ENCODE measurements at places on chromosomes 3 and 15. TPM values are rescaled to one million over a fixed set of nuclear protein-coding genes. Genes with fewer than 3 reads are reported as not detected.

GRCh38 chr3:123586131-123586530 is 1.3 kb upstream of the HACD2 start:
- H3K36me3 ChIP-seq = no peaks in the 10 kb centered on the region
- peaks cover 16% of the 10 kb centered on the region for H3K4me1 ChIP-seq
- peak; percentile 81 for DNase-seq
- H3K4me3 ChIP-seq = peak overlapping the region; percentile 77

DNA sequence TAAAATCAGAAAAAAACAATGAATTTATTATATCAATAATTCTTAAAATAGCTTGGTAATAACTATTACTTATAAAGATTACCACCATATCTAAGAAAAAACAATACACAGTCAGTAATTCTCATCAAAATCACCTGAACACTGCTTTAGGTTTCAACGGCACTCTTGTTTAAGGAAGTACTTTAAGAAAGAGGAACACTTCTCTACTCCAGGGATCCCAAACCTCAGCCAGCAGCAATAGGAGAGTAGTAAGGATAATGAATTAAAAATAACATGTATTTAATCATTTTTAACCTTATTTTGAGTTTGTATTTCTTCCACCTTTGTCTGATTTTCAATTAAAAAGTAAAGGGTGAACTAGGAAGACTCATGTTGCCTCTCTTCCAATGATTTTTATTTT is 494.0 kb upstream of the NR2F2 start:
- H3K36me3 ChIP-seq = no peaks in the 10 kb centered on the region
- no peak overlapping the region for H3K27ac ChIP-seq
- H3K4me3 ChIP-seq = no peak overlapping the region
- DNase-seq = no peak

DNA sequence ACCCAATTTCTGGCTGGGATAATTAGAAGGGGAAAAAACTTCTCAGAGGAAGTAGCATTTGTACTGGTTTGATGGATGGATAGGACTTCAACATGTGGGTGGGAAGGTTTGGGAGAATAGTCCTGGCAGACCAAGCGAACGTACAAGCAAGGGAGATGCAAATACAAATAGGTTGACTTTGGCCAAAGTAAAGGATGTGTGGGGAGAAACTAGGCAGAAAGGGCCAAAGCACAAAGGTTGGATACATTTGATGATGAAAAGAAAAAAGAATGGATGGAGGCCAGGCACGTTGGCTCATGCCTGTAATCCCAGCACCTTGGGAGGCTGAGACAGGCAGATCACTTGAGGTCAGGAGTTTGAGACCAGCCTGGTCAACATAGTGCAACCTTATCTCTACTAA is 63.4 kb downstream of the ERC2 start:
- DNase-seq = no peak
- H3K36me3 ChIP-seq = no peaks in the 10 kb centered on the region
- no peaks in the 10 kb centered on the region for H3K4me1 ChIP-seq
- H3K4me3 ChIP-seq = no peak overlapping the region
- H3K27ac ChIP-seq = no peak overlapping the region

DNA sequence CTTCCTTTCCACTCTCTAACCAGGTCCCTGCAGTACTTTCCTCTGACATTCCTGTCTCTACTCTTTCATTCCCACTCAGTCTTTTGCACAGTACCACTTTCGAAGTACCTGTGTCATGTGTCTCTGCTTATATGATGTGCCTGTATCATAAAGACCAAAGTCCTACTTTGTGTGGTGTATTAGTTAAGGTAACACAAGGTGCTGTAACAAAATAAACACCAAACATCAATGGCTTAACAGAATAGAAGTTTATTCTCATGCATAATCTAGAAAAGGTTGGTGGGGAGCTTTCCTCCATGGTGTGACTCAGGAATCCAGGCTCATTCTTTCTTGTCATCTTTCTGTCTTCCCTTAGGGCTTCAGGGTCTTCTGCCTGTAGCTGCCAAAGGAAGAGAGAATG is 3.3 kb downstream of the TMED3 start:
- H3K27ac ChIP-seq = no peak overlapping the region
- H3K36me3 ChIP-seq = no peaks in the 10 kb centered on the region
- H3K4me3 ChIP-seq = no peak overlapping the region
- H3K27me3 ChIP-seq = peaks cover 16% of the 10 kb centered on the region
- no peak for DNase-seq

DNA sequence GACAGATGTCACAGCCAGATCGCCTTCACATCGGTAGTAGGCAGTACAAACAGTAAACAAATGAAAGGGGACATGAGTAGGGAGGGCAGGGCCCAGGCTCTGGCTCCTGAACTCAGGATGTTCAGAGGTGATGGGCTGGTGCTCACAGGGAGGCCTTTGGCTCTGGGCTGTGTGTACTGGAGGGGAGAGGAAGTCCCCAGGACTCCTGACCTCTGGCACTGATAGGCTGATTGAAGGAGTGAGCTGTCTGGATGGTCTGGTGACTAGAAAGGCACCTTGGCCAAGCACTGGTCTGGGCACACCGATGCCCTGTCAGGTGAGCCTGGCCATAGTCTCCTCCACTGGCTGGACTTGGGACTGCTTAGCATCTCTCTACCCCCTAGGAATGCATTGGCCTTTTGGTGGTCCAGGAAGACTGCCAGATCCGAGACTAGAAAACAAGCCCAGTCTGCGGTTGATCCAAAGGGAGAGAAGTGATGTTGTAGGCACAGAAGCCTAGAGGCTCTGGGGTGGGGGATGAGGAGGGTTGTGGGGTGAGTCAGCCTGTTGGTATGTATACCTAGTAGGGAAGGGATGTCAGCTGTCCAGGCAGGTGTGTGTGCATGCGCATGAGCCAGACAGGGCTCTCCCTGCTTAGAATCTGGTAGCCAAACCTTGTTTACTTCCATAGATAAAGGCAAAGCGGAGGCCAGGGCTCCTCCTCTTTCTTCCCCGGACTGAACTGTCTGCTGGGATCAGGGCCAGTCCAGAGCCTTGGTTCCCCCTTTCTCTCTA is 1.9 kb downstream of the SPINT1 start:
- peaks cover 12% of the 10 kb centered on the region for H3K4me1 ChIP-seq
- no peak for DNase-seq
- H3K36me3 ChIP-seq = no peaks in the 10 kb centered on the region

GRCh38 chr3:46921871-46922271 is 44.4 kb downstream of the PTH1R start:
- no peaks in the 10 kb centered on the region for H3K27me3 ChIP-seq
- H3K27ac ChIP-seq = no peak overlapping the region
- H3K4me3 ChIP-seq = no peak overlapping the region
- DNase-seq = no peak
- no peaks in the 10 kb centered on the region for H3K4me1 ChIP-seq

DNA sequence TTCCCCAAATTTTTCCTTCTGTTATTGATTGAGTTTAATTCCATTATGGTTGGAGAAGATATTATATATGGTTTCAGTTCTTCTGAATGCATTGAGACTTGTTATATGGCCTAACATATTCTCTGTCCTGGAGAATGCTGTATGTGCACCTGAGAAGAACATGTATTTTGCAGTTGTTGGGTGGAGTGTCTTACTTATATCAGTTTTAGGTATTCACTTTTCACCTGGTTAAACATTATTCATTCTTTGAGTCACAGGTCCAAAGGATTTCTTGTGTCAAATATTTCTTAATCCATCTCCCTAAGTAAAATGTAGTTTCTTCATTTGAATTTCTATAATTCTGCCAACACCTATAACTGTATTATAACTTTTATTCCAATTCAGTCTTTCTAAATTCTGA is 17.8 kb downstream of the ACKR2 start:
- H3K27ac ChIP-seq = no peak overlapping the region
- H3K4me3 ChIP-seq = no peak overlapping the region
- H3K36me3 ChIP-seq = no peaks in the 10 kb centered on the region
- no peak for DNase-seq
- H3K27me3 ChIP-seq = no peaks in the 10 kb centered on the region

DNA sequence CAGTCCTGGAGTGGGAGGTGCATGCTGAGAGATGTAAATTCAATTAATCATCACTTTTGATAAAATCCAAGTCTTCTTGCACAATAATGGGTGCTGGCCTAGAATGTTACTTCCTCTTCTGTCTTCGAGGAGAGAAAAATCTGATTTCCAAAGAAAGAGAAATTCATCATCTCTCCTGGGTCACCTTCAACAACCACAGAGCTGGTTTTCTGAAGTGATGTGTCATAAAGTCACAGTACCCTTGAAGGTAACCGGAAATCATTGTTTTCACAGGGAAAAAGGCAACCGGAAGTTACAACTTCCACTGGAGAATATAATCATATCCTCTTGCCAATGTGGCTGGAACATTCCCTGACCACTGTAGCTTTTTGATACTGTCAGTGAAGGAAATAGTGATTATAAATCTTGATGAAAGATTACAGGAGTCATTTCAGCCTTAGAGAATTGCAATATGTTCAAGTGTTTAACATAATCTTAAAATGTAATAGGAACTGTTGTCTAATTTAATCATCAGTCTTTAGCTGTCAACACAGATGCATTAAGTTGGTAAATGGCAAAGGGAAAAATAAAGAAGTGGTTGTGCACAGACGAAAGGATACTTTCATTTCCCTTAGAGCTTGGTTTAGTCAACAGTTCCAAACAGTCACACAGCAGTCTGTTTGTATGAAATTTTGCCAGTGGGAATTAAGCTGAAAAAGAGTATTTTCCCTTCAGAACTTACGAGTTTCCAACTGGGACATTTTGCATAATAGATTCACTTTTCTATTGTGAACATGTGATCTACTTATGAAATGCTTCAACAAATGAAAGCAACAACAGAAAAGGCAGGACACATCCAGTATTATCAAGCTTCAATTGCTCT is 106.5 kb upstream of the SLC4A7 start:
- H3K27ac ChIP-seq = no peak overlapping the region
- H3K4me3 ChIP-seq = no peak overlapping the region
- no peaks in the 10 kb centered on the region for H3K36me3 ChIP-seq

- peak overlapping the region; percentile 85 for H3K27ac ChIP-seq
- peak overlapping the region; percentile 18 for H3K4me3 ChIP-seq
- peaks cover 32% of the 10 kb centered on the region for H3K4me1 ChIP-seq
- H3K27me3 ChIP-seq = no peaks in the 10 kb centered on the region
- no peaks in the 10 kb centered on the region for H3K36me3 ChIP-seq
- DNase-seq = peak; percentile 88
Measured at GRCh38 chr3:44359146-44359751, 20.7 kb downstream of the TCAIM start.

GRCh38 chr15:27646531-27646930 is 452.6 kb downstream of the OCA2 start:
- peaks cover 10% of the 10 kb centered on the region for H3K4me1 ChIP-seq
- DNase-seq = peak; percentile 31
- no peaks in the 10 kb centered on the region for H3K36me3 ChIP-seq
- H3K27ac ChIP-seq = no peak overlapping the region
- no peak overlapping the region for H3K4me3 ChIP-seq

- no peaks in the 10 kb centered on the region for H3K36me3 ChIP-seq
- no peak for DNase-seq
- H3K27me3 ChIP-seq = no peaks in the 10 kb centered on the region
Measured at GRCh38 chr15:63517202-63517601, 12.8 kb downstream of the USP3 start.

DNA sequence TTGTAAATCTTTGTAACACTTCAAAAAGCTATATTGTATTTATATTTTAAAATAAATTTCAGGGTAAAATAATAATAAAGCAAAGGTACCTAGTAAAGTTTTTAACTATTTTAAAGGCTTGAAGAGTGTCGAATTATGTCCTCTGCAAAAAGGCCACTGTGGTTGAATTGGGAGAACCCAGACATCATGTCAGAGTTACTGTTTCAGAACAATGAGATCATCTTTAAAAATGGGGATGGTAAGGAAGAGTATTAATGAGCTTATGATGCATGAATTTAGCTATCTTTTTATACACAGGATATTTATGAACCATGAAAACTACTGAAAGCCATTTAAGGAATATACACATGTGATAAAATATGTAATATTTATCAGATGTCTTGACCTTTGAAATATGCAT is 26.3 kb downstream of the KCNMB3 start:
- peaks cover 3% of the 10 kb centered on the region for H3K4me1 ChIP-seq
- H3K36me3 ChIP-seq = peaks cover 8% of the 10 kb centered on the region
- no peak overlapping the region for H3K27ac ChIP-seq
- DNase-seq = no peak
- H3K4me3 ChIP-seq = no peak overlapping the region
- no peaks in the 10 kb centered on the region for H3K27me3 ChIP-seq

- DNase-seq = peak; percentile 96
- H3K4me3 ChIP-seq = peak overlapping the region; percentile 46
- H3K36me3 ChIP-seq = no peaks in the 10 kb centered on the region
Measured at GRCh38 chr15:38072348-38073177, 138.1 kb downstream of the TMCO5A start.

GRCh38 chr3:16137977-16138376 is 36.5 kb upstream of the GALNT15 start:
- H3K36me3 ChIP-seq = no peaks in the 10 kb centered on the region
- no peaks in the 10 kb centered on the region for H3K4me1 ChIP-seq
- no peak overlapping the region for H3K4me3 ChIP-seq
- H3K27me3 ChIP-seq = no peaks in the 10 kb centered on the region
- H3K27ac ChIP-seq = no peak overlapping the region
- no peak for DNase-seq

GRCh38 chr15:72135719-72136118 is 17.5 kb downstream of the SENP8 start:
- H3K27ac ChIP-seq = no peak overlapping the region
- no peaks in the 10 kb centered on the region for H3K4me1 ChIP-seq
- no peaks in the 10 kb centered on the region for H3K36me3 ChIP-seq
- no peak overlapping the region for H3K4me3 ChIP-seq

- H3K4me1 ChIP-seq = peaks cover 24% of the 10 kb centered on the region
- H3K36me3 ChIP-seq = no peaks in the 10 kb centered on the region
- H3K27ac ChIP-seq = no peak overlapping the region
- H3K4me3 ChIP-seq = peak overlapping the region; percentile 86
Measured at GRCh38 chr3:130892759-130893375, 1.0 kb upstream of the ATP2C1 start.

- H3K27me3 ChIP-seq = no peaks in the 10 kb centered on the region
- peaks cover 19% of the 10 kb centered on the region for H3K4me1 ChIP-seq
- no peak overlapping the region for H3K4me3 ChIP-seq
- H3K27ac ChIP-seq = no peak overlapping the region
- no peaks in the 10 kb centered on the region for H3K36me3 ChIP-seq
- no peak for DNase-seq
Measured at GRCh38 chr3:101825904-101826445, 23.3 kb upstream of the NFKBIZ start.

DNA sequence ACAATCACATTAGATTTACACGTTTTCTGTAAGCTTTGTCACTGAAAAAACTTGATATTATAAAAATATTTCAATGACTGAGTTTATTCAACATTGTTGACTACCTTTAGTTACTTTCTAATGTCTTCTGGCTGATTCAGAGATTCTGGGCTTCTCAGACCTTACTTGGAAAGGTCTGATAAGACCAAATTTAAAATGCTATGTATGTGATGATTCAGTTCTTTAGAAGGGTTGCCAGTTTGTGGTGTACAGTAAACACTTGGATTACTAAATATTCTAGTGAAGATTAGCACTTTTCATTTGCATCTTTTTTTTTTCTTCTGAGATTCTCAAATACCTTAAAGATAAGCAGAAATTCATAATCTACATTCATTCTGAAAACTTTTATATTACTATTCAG is 49.8 kb downstream of the SGO1 start:
- peaks cover 14% of the 10 kb centered on the region for H3K4me1 ChIP-seq
- H3K27ac ChIP-seq = no peak overlapping the region
- DNase-seq = no peak
- no peak overlapping the region for H3K4me3 ChIP-seq
- H3K36me3 ChIP-seq = no peaks in the 10 kb centered on the region
- no peaks in the 10 kb centered on the region for H3K27me3 ChIP-seq

UBE2Q2 gene
- 25.8 TPM for total RNA-seq

PARP9 gene
- total RNA-seq = 1.0 TPM

CNBP gene
- total RNA-seq = 424 TPM

PTX3 gene
- total RNA-seq = 9.1 TPM

SLC28A1 gene
- not detected for total RNA-seq

LSAMP gene
- 18.0 TPM for total RNA-seq

UPK1B gene
- not detected for total RNA-seq

SPATA12 gene
- 0.12 TPM for total RNA-seq

CCK gene
- 1.1 TPM for total RNA-seq

CLRN1 gene
- not detected for total RNA-seq

CLDN18 gene
- not detected for total RNA-seq
